ENCODE measurements at places on chromosomes 16 and 17.
A peak's percentile ranks its signal among the peaks of the same experiment; 100 is the strongest.

DNA sequence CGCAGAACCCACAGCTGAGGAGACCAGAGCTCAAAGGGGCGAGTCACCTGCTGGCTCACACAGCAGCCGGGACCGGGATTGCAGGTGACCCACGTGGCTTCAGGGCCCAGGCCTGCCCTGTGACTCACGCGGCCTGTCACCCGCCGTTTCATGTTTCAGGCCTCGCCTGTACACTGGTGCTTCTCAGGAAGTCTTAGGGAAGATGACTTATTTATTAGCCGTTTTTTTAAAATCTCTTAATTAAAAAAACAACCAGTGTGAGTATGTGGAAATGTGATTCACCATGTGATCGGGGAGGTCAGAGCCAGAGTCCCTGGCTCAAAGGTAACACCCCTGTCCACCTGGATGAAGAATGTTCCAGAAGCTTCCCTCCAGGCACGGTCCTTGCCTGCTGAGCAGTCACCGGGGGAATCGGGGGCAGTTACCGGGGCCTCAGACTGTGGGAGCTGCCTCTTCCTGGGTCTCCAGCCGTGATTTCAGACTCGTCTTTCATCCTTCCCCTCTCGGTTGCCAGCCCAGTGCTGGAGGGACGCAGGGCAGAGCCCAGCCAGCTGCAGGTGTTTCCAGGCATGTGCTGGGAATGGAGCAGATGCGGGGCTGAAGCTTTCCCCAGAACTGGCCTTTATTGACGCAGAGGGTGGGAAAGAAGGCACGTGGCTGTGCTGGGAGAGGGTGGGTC lies 49.3 kb downstream of the CMIP start:
- DNase-seq, result no peak

DNA sequence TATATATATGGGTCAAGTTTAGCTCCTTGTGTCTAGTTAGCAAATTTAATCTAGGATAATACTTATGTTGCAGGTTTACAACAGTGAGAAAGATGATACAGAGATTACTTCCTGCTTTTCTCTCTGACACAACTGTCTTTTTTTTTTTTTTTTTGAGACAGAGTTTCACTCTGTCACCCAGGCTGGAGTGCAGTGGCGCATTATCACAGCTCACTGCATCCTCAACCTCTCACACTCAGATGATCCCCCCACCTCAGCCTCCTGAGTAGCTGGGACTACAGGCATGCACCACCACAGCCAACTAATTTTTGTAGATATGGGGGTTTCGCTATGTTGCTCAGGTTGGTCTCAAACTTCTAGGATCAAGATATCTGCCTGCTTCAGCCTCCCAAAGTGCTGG lies 706.9 kb upstream of the SOX9 start:
- no peak for DNase-seq

DNA sequence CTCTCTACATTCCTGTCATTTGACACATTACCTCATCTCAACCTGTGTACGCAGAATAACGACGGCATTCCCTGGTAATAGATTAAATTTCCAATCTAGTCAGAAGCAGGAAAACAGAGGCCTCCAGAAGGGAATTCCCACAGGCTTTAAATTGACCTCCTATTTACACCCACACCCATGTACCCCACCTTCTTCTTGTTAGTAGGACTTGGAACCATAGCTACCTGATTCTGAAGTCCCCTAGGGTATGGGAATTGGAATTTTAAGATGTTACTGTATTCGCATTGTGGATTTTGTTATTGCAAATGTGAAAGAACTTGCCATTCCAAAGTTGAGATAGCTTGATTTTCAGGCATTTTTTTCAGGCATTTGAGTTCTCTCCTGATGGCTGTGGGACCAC lies 377.5 kb upstream of the DYNLRB2 start:
- DNase-seq, result no peak

DNA sequence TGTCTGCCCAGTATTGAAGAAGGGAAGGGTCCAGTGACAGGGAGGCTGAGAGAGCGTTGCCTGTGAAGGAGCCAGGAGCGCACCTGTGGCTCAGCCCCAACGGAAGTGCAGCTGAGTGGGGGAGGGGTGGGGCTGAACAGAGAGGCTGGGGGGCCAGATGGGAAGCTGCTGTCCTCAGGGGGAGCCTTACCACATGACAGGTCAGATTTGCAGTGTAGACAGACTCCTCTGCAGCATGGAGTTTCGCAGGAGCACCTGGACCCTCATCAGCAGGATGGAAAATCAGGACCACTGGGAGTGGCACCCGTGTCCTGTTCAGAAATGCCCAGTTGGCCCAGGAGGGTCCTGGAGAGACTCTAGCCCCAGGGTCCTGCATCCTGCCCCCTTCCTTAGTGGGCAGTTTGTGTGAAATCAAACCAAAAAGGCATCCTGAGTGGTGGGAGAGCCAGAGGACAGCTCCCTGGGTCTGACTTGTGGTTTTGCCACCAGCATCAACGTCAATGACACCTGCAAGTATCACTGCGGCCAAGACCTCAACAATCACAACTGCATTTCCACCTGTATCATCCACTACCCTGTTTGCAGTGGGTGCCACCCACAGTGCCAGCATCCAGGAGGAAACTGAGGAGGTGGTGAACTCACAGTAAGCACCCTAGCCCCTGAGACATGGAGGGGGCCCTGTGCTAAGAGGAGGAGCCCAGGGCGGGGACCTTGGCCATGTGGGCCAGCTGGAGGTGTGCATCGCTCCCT lies 7.8 kb downstream of the CD300A start:
- DNase-seq, result no peak

GRCh38 chr16:66295213-66295612 lies 71.3 kb upstream of the CDH5 start:
- no peak for DNase-seq

DNA sequence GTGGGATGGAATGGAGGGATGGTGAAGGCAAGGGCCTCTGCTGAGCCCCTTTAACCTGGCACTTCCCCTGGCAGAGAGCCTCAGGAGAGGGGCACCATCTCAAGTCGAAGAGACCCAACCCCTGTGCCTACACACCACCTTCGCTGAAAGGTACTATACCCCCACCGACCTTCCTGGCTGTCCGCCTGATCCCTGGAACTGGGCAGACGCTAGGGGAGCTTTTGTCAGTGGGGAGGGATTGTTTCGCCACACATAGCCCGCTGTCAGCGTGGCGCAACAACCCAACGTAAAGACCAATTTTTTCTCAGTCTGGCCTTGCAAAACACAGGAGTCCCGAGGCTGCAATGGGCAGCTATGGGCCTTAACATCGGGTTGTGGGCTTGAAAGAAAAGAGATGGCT lies 3.1 kb downstream of the PPP1R1B start:
- DNase-seq, result no peak

GRCh38 chr16:73558219-73558618 lies 510.3 kb upstream of the ZFHX3 start:
- DNase-seq, result no peak

DNA sequence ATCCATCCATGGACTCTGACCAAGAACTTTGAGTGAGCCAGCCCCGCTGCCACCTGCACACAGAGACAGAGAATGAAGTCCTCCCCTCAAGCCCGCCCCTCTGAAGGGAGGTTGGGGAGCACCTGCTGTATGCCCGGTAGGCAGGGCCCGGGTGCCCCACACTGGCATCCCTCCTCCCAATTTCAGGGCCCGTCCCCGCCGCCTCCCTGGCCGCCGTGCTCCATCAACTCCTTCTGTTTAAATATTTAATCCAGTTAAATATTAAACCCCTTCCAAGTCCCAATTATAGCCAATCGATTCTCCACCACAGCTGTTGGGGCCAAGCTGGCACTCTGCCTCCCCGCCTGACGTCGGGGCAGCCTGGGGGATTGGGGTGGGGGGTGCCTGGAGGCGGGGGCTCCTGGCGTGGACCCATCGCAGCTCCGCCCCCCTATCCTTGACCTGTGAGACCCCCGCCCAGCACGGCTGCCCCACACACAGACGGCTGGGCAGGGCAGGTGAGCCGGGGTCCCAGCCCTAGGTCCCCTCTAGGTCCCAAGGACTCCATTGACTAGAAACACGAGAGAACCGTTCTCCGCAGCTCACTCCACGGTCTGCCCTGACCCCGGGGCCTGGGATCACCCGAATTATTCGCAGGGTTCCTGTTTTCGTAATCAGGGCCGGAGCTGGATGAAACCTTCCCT lies 18.0 kb upstream of the CACNA1H start:
- no peak for DNase-seq

- DNase-seq, result no peak
Observed at GRCh38 chr16:79871906-79872305, 271.4 kb upstream of the MAF start.

- no peak for DNase-seq
Observed at GRCh38 chr17:2064147-2064489, 9.2 kb downstream of the HIC1 start.

GRCh38 chr16:86396901-86397311 lies 113.4 kb upstream of the FOXF1 start:
- no peak for DNase-seq

DNA sequence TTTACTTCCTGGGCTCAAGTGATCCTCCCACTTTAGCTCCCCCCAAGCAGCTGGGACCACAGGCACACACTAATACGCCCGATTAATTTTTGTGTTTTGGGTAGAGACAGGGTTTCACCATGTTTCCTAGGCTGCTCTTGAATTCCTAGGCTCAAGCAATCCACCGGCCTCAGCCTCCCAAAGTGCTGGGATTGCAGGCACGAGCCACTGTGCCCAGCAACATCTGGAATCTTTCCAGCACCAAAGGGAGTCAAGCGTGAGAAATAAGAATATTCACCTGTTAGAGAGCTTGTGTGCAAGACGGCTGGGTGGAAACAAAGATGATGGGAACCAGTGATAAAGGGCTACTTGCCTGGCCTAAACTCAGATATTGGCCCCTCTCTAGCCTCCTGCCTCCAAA lies 14.2 kb upstream of the ALOX12B start:
- no peak for DNase-seq

GRCh38 chr16:3086596-3087242 lies 12.4 kb downstream of the ZSCAN10 start:
- no peak for DNase-seq

DNA sequence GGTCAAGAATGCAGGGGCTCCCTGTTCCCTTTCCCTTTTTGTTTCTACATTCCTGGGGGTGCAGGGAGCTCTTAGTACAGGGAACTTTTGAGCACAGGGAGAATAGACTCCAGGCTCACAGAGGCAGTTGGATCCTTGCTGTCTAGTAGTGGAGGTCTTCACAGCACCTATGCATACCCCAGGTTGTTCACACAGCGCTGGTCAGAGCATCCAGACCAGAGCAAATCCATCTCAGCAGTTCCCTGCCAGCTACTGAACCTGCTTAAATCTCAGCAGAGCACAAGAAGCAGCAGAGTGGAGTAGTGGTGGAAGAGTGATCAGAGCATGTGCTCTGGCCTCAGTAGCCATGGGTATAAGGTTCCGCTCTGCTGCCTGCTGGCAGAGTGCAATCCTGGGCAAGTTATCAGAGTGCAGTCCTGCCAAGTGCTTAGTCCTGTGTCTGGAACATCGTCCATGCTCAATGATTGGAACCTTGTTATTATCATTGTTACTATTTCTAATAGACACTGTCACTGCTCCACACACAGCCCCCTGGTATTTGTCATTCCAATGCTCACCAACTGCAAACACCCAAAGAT lies 220.4 kb downstream of the CBLN1 start:
- DNase-seq, result no peak

DNA sequence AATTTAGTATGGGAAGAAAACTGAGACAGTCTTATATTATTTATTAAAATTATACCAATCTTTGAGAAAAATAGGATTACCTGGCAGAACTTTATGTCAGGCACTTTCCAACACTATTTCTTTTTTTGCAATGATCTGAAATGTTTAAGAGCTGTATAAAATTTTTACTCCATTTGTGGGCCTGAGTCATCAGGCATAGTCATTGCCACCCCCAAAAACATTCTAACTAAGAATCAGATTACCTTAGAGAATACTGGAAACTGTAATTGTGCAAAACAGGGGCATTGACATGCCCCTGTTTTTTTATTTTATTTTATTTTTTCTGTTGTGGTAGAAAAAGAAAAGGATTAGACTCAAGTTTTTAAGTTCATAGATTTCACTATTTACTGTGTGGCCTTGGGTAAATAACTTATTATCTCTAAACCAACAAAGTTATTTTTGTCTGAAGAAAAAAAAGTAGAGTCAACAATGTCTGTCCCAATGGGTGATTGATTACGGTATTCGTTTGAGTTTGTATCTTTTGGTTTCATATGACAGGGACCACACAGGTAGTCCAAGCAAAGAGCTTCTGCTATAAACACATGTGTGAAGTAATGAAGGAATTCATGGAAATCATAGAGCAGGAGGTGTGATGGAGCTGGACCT lies 24.6 kb downstream of the VAT1L start:
- DNase-seq, result no peak

- peak; percentile 26 for DNase-seq
Observed at GRCh38 chr16:47887496-47887895, 268.3 kb downstream of the ABCC12 start.

DNA sequence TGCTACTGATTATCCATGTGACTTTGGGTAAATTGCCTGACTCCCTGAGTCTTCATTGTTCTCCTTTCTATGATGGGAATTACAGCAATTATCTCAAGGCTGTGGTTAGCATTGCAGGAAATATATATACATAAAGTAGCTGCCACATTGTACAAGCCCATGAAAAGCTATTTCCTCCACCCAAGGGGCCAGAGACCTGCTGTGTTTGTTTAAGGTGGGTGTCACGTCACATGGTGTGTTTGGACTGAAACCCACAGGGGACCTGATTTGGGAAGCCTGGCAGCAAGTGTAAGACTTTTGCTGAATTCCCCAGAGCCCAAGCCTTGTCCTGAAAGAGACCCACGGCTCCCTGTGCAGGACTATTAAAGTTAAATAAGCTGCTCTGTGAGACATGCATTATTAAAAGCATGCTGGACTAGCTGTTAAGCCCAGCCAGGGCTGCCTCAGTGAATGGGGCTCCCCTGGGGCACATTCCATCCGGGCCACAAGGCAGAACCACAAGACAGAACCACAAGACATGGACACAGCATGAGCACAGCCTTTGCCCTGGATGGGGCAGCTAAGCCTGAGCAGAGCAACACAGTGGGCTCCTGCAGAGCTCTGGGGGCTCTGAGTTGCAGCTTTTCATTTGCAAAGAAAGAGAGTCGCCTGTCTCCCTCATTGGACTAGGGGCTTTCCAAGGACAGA lies 148.9 kb downstream of the SPACA3 start:
- no peak for DNase-seq
